B cell (primary cell): ENCODE measurements at places on chromosomes 6 and 20. TPM values are rescaled to one million over a fixed set of nuclear protein-coding genes. Genes with fewer than 3 reads are reported as not detected.

DNA sequence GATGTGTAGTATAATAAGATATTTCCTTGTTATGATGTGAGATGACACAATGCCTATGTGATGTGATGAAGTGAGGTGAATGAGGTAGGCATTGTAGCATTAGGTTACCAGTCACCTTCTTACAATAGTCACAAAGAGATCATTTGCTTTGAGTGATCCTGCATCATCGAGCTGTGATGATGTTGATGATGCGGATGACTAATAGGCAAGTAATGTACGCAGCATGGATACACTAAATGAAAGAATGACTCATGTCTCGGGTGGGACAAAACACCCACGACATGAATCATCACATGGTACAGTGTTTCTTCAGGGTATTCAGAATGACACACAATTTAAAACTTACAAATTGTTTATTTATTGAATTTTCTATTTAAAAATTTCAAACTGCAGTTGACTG, 806.3 kb upstream of the GJE1 start:
- H3K4me3 ChIP-seq = no peak overlapping the region
- H3K27ac ChIP-seq = no peak overlapping the region
- DNase-seq = no peak

DNA sequence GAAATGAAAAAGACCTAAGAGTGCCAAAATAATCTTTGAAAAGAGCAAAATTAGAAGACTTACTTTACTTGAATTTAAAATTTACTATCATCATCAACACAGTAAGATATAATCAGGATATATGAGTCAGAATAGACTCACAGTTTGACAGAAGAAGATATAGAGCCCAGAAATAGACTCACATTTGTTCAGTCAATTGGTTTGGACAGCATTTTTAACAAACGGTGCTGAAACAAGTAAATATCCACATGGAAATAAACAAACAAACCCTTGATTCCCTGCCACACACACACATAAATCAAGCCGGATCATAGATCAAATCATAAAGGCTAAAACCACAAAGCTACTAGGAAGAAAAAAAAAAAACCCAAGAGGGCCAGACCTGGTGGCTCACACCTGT, 291.1 kb downstream of the ADGRG6 start:
- no peaks in the 10 kb centered on the region for H3K4me1 ChIP-seq
- H3K27me3 ChIP-seq = no peaks in the 10 kb centered on the region
- DNase-seq = no peak
- H3K36me3 ChIP-seq = no peaks in the 10 kb centered on the region
- H3K4me3 ChIP-seq = no peak overlapping the region
- H3K27ac ChIP-seq = no peak overlapping the region

DNA sequence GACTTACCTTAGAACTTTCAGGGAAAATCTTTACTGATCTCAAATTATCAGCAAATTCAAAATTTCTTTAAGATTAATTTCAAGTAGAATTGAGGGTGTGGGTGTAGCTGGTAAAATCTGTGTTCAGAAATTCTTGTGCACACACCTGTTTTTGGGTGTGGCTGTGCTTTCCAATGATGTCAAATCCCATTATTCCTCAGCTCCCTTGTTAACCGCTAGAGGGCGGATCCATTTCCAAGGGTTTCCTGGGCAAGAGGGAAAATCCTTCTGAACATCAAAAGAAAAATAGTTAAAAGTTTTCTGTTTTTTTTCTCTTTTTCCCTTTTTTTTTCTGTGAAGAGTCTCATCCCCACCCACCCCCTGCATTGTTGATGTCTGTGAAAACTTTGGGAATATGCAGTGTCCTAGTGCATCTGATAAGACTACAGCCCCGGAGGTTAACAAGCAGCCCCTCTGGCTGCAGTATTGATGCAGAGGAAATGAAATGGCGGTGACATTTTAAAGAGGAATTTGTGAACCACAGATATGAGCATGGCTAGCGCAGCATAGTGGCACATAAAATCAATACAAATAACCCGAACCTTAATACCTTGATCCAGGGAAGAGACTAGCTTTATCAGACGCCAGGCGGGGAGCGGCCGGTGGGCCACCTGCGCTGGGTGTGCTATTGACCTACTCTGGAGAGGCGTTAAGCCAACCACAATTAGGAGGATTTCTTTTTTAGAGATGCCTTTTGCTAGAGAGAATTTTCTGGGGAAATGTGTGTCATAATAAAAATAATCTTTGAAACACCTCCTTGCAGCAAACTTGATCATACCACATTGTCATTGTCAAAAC, 130.9 kb downstream of the FOXA2 start:
- no peak for DNase-seq
- H3K27ac ChIP-seq = no peak overlapping the region
- peaks cover 3% of the 10 kb centered on the region for H3K27me3 ChIP-seq
- H3K4me3 ChIP-seq = no peak overlapping the region
- no peaks in the 10 kb centered on the region for H3K4me1 ChIP-seq

Gene BACH2
- 235 and 254 TPM in 2 replicates for total RNA-seq

Gene PAK5
- total RNA-seq = not detected in 2 replicates

Gene SEL1L2
- not detected in 2 replicates for total RNA-seq

Gene SPDEF
- not detected in 2 replicates for total RNA-seq

GRCh38 chr6:150788089-150788488, 77.4 kb upstream of the MTHFD1L start:
- no peaks in the 10 kb centered on the region for H3K27me3 ChIP-seq
- H3K4me3 ChIP-seq = no peak overlapping the region
- H3K27ac ChIP-seq = peak overlapping the region; percentile 58
- H3K4me1 ChIP-seq = peaks cover 4% of the 10 kb centered on the region
- peaks cover 21% of the 10 kb centered on the region for H3K36me3 ChIP-seq

- no peak overlapping the region for H3K4me3 ChIP-seq
- H3K27me3 ChIP-seq = no peaks in the 10 kb centered on the region
- DNase-seq = no peak
- H3K36me3 ChIP-seq = no peaks in the 10 kb centered on the region
- no peaks in the 10 kb centered on the region for H3K4me1 ChIP-seq
Observed at GRCh38 chr20:57580478-57581201, 19.7 kb downstream of the PCK1 start.

DNA sequence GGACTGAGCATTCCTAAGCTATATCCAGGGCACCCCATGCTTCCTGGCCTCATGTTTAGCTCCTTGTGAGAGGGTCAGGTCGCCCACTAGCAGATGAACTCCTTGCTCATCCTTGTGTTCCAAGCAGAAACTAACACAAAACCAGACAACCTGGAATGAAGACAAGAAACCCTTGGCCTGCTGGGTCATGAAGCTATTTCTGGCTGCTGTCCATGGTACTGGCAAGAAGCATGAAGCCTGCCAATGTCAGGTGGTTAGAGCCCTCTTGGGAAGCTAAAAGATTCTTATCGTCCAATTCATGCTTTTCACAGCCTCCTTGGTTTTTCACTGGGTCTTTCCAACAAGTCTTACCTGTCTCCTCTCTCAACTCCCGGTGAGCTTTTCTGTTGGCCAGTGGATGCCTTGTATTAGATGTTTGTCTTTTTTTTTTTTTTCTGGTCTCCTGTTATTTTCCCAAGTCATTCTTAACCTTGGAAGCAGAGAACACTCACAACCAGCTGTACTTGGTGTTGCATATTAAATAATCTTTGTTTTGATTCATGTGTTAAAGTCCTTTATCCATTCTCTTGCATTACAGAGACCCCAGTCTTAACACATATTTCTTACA, 180.3 kb downstream of the ANKRD60 start:
- no peak for DNase-seq
- H3K4me1 ChIP-seq = no peaks in the 10 kb centered on the region
- H3K27ac ChIP-seq = no peak overlapping the region
- H3K36me3 ChIP-seq = no peaks in the 10 kb centered on the region
- no peak overlapping the region for H3K4me3 ChIP-seq
- H3K27me3 ChIP-seq = no peaks in the 10 kb centered on the region

DNA sequence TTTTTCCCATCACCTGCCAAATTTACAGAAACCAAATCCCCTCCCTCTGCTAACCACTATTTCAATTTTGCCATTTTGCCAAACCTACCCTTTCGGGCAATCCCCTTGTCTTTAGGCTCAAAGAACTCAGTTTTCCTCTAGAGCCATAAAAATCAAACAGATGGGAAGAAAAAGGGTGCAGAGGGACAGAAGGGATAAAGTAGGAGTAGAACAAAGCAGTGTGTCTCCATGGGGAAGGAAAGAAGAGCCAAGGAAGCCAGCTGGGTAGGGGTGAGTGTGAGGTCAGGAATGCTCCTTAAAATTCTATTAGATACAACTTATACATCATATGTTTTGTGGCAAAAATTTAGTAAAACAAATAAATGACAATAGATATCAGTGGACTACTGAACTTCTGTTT, 316.5 kb downstream of the BTBD9 start:
- H3K27me3 ChIP-seq = no peaks in the 10 kb centered on the region
- H3K4me3 ChIP-seq = no peak overlapping the region
- peaks cover 14% of the 10 kb centered on the region for H3K4me1 ChIP-seq
- no peaks in the 10 kb centered on the region for H3K36me3 ChIP-seq
- H3K27ac ChIP-seq = no peak overlapping the region
- DNase-seq = no peak

Gene TRIM10
- not detected in 2 replicates for total RNA-seq

Gene SEMG1
- not detected in 2 replicates for total RNA-seq

DNA sequence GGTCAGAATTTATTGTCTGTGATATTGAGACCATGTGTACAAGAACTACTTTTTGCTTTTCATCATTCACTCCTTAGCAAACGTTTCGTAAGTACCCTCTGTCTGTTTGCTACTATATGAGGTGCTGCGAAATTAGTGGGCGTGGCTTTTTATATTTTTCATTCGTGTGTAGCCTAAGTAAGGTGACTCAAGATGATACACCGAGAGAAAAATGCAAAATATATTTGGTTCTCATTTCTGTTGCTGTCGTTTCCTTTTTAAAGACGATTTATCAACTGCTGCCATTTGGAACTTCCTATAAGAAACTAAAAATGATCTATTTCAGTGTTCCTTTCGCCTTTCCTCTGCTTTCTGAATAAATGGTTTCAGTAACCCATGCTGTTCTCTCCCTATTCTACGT, 61.2 kb downstream of the VAPB start:
- DNase-seq = no peak
- no peaks in the 10 kb centered on the region for H3K4me1 ChIP-seq
- H3K4me3 ChIP-seq = no peak overlapping the region

DNA sequence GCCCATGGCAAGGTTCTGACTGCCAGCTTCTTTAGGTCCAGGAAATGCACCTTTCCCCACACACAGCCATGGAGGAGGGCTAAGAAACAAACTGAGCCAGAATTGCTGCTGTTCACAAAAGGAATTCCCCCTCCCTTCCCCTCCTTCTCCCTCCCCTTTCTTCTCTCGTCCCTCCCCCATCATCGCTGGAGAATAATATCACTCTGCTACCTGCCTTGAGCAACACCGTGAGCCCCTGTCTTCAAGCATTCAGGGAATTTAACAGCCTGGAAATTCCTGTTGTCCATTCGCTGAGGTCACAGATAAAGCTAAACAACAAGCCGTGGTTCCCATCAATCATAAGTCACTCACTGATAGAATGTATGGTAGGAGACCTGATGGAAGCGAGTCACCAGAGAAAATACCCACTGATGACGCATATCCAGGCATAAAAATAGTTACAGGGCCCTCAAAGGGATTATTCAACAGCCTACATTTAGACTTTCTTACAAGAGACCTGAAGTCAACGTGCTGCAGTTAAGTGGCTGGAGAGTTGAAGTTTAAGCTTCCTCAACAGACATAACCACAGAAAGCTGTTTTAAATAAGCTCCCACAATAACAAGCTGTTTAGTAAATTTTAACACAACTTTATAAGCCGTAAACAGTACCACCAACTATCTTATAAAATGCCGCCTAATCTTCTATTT, 59.7 kb downstream of the HIVEP2 start:
- peak overlapping the region; percentile 80 for H3K27ac ChIP-seq
- H3K36me3 ChIP-seq = peaks cover 5% of the 10 kb centered on the region
- H3K4me3 ChIP-seq = no peak overlapping the region
- no peaks in the 10 kb centered on the region for H3K27me3 ChIP-seq

DNA sequence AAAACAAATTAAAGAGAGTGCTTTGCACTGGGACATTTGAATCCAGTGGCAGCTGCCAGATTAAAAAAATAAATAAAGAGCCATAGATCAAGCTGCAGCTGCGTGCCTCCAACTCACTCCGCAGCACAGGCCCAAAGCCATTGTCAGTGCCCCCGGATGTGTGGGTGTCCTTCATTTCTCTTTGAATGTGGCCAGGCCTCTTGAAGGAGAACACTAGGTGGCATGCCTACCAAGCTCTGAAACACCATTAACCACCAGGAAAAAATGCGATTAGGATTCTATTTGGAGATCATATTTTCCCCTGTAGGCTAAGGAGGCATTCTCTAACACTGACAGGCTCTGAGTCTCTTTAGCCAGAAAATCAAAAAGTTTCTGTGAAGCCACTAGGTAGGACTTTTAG, 549.8 kb downstream of the PRKN start:
- H3K36me3 ChIP-seq = no peaks in the 10 kb centered on the region
- H3K4me3 ChIP-seq = no peak overlapping the region
- peaks cover 9% of the 10 kb centered on the region for H3K4me1 ChIP-seq
- no peak overlapping the region for H3K27ac ChIP-seq

Gene TMEM74B
- total RNA-seq = 0.42 and 0.73 TPM in 2 replicates

DNA sequence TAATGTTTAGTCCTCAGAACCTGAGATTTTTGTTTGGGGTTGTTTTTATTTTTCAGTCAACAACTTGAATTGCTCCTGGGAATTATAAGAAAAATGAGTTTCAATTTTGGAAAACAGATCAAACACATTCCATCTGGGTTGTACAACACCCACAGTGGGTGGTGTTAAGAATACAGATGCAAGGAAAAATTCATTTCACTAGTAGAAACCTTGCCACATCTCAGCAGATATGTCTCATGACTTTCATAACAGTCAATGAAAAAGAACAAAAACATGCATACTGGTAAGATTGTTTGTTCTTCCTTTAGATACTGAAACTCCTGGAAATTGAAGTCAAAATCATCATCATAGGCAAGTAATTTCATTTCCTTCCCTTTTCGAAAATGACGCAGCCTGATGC, 78.9 kb downstream of the MOXD1 start:
- no peak overlapping the region for H3K27ac ChIP-seq
- no peaks in the 10 kb centered on the region for H3K36me3 ChIP-seq
- DNase-seq = no peak
- H3K4me1 ChIP-seq = no peaks in the 10 kb centered on the region
- no peaks in the 10 kb centered on the region for H3K27me3 ChIP-seq
- no peak overlapping the region for H3K4me3 ChIP-seq

DNA sequence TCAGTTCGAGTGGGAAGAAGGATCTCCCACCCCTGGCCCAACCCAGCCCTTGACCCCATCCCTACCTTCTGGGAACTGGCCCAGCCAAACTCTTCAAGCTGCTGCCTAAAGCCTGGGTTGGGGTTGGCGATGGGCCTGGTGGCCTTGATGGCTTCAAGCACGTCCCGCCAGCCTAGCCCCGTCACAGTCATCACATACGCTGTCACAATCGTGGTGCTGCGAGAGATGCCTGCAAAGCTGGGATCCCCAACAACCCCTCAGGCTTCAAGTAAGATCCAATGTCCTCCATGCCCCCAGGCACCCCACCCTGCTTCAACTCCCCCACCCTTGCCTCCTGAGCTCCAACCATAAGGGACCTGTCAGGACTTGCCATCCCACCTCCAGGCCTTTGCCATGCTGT, 7.8 kb downstream of the DUSP15 start:
- no peak for DNase-seq
- no peak overlapping the region for H3K4me3 ChIP-seq
- peaks cover 26% of the 10 kb centered on the region for H3K4me1 ChIP-seq
- H3K27me3 ChIP-seq = no peaks in the 10 kb centered on the region

Gene FAM217A
- not detected in 2 replicates for total RNA-seq
